ENCODE measurements at places on chromosomes 6 and 20.

DNA sequence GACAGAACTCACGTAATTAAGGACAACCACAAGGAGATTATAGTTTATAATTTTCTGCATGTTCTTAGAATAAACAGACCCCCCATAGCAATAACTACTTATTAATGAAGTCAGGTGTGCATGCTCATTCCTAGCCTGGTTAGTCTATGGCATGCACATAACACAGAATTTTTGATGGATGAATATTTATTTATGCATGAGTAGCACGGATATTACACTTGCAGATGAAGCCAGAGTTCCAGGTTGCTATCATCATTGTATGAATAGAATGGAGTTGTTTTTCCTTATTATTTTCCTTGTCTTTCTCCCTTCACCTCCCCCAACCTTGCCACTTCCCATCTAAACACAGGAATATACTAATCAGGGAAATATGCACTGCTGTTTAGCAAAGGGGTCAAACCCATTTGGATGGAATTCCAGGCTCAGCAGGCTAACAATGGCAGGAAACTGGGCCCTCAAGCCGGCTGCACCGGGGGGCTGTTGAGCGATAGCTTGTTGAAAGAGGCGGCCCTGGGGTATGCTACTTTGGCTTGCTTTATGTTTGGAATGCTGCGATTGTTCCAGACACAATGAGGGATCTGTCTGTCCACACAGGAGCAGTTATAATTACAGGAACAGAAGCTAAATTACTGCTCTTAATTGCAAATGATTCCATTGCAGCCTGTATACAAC lies 112.6 kb downstream of the TMEM170B start:
- peak; percentile 88 for DNase-seq

DNA sequence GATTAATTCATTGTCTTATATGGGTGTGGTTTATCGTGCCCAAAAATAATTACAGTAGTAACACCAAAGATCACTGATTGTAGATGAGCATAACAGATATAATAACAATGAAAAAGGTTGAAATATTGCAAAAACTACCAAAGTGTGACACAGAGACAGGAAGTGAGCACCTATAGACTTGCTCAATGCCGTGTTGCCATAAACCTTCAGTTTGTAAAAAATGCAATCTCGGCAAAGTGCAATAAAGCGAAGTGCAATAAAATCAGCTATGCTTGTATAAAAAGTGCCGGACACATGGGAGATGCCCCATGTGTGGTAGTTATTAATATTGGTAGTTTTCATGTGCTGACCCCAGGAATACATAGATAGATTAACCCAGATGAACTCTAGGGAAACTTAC lies 192.6 kb downstream of the NRN1 start:
- DNase-seq: no peak

- DNase-seq: no peak
These were observed 45.3 kb upstream of the STXBP5 start for GRCh38 chr6:147158881-147159280.

DNA sequence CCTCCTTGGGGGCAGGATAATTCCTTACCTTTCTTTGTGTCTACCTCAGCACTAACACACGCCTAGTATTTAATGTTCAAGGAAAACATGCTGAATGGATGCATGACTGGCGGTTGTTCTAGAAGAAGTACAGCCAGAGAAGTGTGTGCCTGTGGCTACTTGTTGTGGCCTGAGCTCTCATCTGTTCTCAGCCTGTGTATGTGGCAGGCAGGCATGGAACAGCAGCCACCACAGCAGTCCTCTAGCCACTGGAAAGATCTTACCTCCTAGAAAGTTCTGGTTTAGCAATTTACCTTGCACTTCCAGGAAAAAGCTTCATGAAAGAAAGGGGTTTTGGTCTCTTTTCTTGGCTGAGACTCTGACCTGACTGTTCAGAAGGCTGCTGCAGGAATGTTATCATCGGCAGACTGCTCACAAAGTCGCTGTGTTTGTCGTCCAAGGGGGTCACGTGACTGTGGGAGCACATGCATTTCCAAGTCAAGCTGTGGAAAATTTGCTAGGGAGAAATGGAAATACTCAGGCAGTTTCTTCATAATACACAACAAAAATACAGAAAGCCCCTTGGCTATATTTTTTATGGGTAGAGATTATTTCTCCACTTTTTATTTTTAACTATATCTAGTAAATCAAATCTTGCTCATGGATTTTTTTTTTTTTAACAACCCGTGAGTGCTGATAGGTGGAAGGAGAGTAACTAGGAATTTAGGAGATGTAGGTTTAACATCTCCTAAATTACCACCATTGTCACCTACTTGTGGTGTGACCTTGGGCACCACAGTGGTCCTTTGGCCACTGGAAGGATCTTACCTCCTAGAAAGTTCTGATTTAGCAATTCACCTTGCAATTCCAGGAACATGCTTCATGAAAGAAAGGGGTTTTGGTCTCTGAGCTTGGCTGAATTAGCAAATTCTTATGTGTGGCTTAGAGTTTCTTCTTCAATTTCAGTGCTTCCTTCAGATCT lies 110.8 kb upstream of the GPR6 start:
- DNase-seq: no peak

- DNase-seq: no peak
These were observed 510.9 kb downstream of the EPM2A start for GRCh38 chr6:145224450-145224849.
